Calu3 (cell line): ENCODE measurements at places on chromosomes 6 and 20.

GRCh38 chr6:551829-552350 lies 105.0 kb downstream of the HUS1B start:
- no peak for DNase-seq

- no peak for DNase-seq
These were observed 161.4 kb upstream of the FLRT3 start for GRCh38 chr20:14498772-14499171.

- DNase-seq, result no peak
These were observed 1.3 kb downstream of the EPHA7 start for GRCh38 chr6:93418033-93418407.

- no peak for DNase-seq
These were observed 68.8 kb upstream of the THEMIS start for GRCh38 chr6:127969701-127970100.

DNA sequence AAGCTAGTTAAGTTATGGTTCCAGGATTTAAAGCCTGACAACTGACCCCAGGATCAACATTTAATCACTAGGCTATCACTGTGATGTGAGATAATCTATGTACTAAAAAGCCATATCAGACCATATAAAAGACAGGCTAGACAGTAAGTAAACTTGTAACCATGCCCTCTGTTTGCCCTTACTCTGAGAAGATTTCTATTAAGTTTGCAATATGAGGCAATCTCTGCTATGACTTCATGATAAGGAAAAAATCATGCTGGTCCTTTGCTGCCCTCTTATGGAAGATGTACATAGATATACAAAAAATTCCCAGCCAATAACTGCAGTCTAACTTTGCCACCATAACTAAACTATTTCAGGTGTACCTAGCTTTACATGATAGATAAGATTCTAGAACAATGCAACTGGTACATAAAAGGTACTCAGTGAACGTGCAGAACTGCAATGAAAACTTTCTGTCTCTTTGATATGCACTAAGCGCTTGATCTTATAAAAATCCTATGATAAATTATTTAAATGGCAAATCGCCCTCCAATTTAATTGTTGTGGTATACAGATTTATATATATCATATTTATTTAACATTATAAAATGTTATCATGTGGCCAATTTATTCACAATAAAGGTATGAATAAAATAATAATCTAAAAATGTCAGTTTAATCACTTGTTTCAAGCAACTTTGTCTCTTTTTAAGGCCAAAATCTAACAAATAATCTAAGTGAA lies 70.5 kb downstream of the FAM217A start:
- DNase-seq, result peak; percentile 16

GRCh38 chr6:136015531-136015930 lies 164.0 kb downstream of the PDE7B start:
- no peak for DNase-seq

- no peak for DNase-seq
These were observed 107.1 kb downstream of the BANF2 start for GRCh38 chr20:17806739-17807441.

GRCh38 chr6:14423330-14423729 lies 305.8 kb downstream of the CD83 start:
- DNase-seq, result no peak

DNA sequence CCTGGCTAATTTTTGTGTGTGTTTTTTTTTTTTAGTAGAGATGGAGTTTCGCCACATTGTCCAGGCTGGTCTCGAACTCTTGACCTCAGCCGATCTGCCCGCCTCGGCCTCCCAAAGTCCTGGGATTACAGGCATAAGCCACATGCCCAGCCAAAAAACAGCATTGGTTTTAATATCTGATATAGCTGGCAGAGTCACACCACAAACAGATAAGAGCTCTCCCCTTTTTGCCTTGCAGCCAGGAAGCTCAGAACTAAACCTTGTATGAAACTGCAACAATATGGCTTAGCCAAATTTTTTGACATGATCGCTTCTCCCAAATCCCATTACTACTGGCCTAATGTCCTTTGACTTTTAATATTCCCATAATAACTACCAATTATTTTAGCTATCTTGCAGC lies 4.9 kb downstream of the ACOT8 start:
- DNase-seq, result no peak

- DNase-seq, result no peak
These were observed 372.2 kb downstream of the NRN1 start for GRCh38 chr6:5634525-5634924.

DNA sequence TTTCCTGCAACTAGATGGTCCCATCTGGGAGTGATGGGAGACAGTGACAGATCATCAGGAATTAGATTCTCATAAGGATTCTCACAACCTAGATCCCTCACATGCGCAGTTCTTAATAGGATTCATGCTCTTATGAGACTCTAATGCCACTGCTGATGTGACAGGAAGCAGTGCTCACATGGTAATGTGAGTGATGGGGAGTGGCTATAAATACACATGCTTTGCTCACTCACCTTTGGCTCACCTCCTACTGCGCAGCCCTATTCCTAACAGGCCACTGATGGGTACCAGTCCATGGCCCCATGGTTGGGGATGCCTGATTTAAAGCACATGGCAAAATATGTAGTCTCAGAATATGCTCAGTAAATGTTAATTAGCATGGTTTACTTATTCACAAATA lies 80.6 kb upstream of the MBOAT1 start:
- DNase-seq, result no peak

DNA sequence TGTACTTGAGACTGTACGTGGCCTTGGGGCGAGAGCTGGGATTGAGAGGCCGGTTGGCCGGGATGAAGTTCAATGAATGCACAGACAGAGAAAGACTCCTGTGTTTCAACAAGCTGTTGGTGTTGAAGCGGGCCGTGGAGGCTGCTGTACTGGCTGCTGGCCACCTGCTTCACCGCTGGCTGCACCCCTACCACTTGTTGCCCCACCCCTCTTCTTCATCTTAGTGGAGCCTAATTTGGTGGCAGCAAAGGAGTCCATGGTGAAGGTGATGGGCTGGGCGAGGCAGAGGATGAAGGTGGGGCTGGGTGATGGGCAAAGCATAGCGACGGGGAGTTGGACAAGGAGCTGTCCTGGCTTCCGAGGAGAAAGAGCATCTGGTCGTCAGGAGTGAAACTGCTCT lies 7.2 kb upstream of the ZSCAN9 start:
- DNase-seq, result no peak

GRCh38 chr20:11810311-11811083 lies 107.2 kb upstream of the BTBD3 start:
- no peak for DNase-seq

DNA sequence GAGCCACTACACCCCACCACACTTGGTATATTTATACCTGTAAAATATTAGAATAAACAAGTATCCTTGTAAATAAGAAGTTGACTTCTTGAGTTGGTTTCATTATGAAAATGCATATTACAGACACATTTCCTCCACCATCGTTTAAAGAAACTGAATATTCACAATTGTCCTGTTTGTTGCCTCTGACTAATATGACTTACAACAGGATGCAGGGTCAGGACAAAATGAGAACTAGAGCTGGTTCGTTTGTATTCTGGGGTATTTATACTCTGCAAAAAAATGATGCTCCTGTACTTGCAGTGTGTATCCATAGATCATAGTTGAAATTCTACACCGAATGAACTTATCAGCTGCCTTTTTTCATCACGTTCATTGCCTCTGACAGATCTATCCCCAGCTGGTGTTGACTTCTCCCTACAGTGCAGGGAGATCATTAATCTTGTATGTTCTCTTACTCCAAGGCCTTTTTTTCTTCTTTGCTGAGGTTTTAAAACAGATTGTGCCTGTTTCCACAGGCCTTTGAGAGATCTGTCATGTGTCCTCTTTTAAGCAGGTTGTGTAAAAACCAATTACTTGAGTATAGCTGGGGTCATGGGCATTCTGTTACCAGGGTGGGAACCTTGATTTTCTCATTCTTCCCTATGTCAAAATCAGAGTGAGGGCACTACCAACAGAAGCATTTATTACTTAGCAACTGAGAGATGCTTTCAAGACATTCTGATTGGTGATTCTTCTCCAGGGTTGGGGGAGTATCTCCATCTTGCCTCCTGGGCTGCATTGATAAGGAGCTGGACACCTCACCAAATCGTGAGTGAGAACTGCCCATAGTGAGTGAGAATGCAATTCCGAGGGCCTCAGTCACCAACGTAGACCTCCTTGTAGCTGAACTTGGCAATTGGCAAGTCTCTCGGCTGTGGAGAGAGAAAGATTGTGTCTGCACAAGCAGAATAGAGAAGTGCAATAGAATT lies 78.8 kb upstream of the CD83 start:
- no peak for DNase-seq

DNA sequence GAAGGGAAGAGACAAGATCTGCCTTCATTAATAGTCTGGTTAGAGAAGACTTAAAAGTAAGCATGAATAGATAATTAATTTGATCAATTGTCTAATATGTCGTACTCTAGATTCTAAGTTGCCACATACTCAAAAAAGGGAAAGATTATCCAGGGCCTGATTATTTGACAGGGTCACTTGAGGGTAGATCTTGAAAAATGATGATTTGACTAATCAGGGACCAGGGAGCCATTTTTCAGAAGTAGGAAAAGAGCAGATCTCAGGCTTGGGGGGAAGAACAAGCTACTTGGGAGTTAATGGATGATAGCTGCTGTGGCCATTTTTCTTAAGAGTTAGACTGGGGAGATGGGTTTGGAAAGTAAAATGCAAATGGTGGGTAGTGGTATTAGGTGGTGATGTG lies 21.0 kb downstream of the ABCF1 start:
- DNase-seq, result no peak

- DNase-seq, result no peak
These were observed 23.6 kb downstream of the CDS2 start for GRCh38 chr20:5150226-5151076.

DNA sequence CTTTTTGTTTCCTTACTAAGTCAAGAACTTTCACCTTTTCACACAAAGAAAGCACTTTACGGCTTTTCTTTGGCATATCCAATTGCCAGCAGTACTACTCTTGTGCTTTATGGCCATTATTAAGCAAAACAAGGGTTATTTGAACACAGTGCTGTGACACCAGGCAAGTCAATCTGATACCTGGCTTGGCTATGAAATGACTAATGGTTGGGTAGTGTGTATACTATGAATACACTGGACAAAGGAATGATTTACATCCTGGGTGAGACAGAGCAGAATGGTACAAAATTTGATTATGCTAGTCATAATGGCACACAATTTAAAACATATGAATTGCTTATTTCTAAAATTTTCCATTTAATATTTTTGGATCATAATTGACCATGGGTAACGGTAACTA lies 22.1 kb upstream of the ADGRF1 start:
- no peak for DNase-seq

GRCh38 chr6:44120692-44121443 lies 6.4 kb downstream of the MRPL14 start:
- no peak for DNase-seq

- no peak for DNase-seq
These were observed at the start of gene CST7 for GRCh38 chr20:24948939-24949679. CST7 (plus strand) TSS chr20:24949269; CDS start chr20:24949506, 237 bp downstream.

DNA sequence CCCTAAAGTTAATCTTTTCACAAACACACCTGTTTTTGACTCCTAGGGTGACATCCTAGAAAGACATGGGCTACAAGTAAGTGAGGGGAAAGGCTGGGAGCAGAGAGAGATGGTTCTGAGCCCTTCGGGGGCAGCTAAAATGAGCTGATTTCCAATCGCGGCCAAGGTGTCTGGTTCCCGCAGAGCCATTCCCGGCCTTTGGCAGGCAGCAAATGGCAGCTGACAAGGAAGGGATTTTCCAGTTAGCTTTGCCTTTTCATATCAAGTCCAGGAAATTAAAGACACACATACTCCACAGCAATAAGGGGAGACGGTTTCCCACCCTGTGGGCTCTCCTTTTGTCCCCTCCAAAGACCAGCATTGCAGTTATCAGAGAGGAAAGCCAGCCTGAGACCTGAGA lies 228.5 kb downstream of the ZMYND8 start:
- DNase-seq, result no peak

- DNase-seq, result no peak
These were observed 487.0 kb upstream of the PTCHD4 start for GRCh38 chr6:48597951-48598350.

GRCh38 chr6:138489846-138490245 lies 9.4 kb downstream of the NHSL1 start:
- no peak for DNase-seq

DNA sequence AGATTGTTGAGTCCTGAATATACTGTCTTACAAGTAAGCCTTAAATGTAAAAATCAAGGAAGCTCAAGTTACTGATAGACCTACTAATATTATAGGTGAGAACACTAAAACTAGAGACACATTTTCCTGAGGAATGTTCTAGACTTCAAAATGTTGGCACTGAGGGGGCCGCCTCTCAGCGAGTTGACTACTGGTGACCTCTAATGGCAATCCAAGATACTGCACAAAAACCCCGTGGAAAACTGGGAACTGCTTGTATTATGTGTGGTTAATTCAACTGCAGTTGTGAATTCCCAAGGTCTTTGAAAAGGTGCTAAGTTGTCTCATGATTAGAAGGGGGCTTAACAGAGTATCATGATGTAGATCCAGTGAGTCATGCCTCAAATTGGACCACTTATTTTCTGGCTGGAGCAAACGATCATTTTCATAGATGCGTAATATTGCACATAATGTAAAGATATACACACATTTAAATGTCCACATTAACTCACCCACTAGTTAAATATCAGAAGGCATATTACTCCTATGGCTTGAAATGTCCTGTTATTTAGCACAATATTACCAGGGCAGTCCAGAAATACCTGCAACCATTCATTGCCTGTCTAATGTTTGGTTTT lies 336.2 kb downstream of the FOXA2 start:
- no peak for DNase-seq

- no peak for DNase-seq
These were observed 52.5 kb downstream of the MRAP2 start for GRCh38 chr6:84086056-84086455.

GRCh38 chr6:3296078-3296477 lies 37.3 kb downstream of the PSMG4 start:
- DNase-seq, result no peak

DNA sequence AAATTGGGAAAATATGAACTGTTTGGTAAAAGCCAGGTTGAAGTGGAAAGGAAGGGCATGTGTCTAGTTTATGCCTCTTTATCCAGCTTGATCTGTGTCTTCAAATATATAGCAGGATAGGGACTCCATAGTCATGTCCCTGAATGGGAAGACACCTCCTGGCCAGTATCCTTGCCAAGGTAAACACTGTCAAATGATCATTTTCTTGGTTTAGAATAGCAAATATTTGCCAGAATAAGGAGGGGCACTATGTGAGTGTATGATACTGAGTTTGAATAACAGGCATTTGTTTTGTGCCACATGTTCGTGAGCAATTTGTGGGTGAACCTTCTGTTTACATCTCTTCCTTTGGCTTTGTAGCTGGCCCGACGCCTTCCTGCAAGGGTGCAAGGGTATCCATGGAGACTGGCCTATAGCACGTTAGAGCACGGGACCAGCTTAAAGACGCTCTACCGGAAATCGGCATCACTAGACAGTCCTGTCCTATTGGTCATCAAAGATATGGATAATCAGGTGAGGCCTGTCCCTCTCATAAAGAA lies 34.2 kb upstream of the HINT3 start:
- no peak for DNase-seq

- no peak for DNase-seq
These were observed 142.0 kb upstream of the PMEPA1 start for GRCh38 chr20:57851796-57852195.
